ENCODE measurements at places on chromosomes 5 and 9.

- DNase-seq = peak; percentile 47
Measured at GRCh38 chr5:173281910-173282309, 46.3 kb downstream of the STC2 start.

GRCh38 chr5:1509346-1510085 is 14.2 kb downstream of the LPCAT1 start:
- DNase-seq = no peak

GRCh38 chr9:97305501-97306298 is 1.8 kb upstream of the CCDC180 start:
- DNase-seq = no peak

DNA sequence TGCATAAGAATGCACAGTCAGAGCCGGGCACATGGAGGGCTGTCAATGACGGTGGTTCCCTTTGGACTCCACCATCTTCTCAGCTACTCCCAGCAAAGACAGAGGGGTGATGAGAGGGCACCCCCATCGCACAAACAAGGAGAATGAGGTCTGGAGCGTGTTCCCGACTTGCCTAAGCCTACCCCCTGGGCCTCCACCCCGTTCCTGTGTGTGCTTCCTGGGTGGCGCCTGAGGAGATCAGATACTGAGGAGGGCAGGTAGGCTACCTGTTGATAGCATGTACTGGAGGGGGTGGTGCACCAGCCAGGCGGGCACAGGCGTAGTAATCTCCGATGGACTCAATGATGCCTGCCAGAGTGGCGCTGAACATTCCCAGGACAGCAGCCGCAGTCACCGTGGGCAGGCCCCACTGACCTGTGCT is 4.1 kb downstream of the SLC23A1 start:
- no peak for DNase-seq

GRCh38 chr9:19271081-19271480 is 40.6 kb downstream of the DENND4C start:
- no peak for DNase-seq

GRCh38 chr5:109563739-109564138 is 126.0 kb upstream of the MAN2A1 start:
- DNase-seq = no peak

- no peak for DNase-seq
Measured at GRCh38 chr5:31937703-31938102, 236.4 kb downstream of the GOLPH3 start.

DNA sequence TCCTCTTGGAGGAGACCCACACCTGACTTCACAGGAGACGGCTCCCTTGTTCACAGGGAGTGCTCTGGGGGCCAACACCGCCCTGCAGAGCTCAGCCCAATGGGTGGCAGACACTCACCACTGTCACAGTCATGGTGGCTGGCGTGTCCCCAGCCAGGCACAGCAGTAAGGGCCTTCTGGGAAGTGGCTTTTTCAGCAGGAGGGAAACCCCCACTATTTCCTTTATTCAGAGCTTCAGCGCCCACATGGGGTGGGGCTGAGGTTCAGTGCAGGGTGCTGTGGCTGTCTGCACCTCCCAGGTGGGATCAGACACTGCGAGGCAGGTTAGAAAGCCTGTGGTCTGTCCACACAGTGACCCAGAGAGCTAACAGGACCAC is 3.6 kb upstream of the SNAPC4 start:
- DNase-seq = no peak

- DNase-seq = no peak
Measured at GRCh38 chr5:61256474-61256873, 75.6 kb upstream of the ZSWIM6 start.
